ENCODE measurements at places on chromosomes 3 and 15.

GRCh38 chr3:67006460-67006859 lies 8.4 kb downstream of the KBTBD8 start:
- no peak for DNase-seq

DNA sequence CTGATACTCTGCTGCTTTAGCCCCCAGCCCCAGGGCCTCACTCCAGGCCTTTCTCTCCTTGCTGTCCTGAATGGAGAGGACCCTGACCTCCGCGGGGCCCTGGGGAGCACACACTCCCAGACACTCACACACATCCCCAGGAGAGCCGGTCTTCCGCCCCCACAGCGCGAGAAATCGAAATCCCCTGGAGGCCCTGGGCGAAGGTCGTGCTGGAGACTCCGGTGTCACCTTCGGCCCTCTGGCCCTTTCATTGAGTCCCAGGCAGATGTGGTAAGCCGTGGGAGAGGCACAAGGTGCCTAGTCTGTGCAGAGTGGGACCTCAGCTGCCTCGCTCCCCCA lies 848 bp upstream of the GOLGA8B start:
- no peak for DNase-seq

DNA sequence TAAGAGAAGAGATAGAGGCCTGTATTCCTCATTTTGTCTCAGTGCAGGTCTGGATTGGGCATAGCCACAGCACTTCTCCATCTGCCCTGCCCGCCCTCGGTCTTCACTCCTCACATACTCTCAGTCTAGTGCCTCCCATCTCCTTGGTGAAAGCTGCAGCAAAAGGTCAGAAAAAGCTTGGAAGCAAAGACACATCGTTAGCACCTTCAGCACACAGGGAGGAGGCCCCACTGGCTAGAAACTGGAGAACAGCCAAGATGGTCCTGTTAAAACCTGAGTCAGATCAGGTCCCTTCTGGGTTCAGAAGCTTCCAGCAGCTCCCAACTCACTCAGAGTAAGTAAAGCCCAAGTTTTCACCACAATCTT lies 1.6 kb upstream of the KLF15 start:
- no peak for DNase-seq

DNA sequence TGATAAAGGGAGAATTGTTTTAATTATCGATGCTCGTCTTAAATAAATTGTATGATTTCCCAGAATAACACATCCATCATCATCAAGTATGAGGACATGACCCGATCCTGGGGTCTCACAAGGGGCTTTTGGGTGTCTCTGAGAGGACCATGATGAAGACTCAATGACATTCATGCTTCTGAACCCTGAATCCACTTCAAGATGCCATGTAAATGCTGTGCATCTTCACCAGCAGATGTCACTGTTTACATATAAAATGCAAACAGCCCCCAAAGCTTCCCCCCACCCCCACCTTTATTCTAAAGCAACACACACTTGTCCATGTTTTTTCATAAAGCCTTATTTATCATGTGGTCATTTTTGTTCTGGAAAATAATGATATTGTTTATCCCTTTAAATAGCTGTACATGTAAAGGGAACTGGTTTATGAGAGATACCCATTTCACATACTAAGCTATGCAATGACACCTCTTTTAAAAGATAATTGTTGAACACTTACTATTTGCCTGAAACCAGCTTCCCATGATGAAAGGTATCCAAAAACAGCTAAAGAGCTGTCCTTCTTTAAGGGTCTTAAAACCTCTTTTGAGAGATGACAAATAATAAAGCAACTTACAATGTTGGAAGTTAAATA lies 69.7 kb upstream of the UBE3A start:
- peak; percentile 47 for DNase-seq

GRCh38 chr15:71341811-71342550 lies 226.7 kb downstream of the THSD4 start:
- no peak for DNase-seq

Measured in putamen (tissue), 1 donor.